ENCODE measurements at places on chromosomes 3 and 15.

DNA sequence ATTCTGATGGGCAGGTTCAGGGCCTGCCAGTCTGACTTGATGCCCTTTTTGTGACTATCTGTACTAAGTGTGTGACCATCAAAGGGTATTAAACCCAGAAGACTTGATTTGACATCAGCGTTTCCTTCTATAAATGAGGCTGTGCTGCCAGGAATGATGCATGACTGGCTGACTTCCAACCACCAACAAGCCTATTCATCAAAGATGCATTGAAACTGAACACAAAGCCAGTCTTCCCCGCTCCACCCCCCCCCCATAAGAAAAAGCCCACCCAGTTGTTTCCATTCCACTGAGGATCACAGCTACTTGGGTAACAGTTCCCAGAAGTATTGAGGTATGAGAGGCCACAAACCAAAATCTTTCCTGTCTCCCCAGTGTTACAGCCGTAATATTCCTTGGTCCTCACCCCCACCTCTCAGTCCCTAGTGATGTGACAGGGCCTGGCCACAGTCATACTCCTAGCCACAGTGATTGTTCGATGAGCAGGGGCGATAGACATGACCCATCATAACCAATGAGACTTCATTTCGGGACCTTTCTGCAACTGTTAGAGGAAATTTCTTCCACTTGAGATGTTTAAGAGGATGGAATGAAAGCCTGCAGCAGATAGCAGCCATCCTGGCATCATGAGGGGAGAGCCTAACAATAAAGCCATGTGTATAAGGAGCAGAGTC is 22.6 kb downstream of the SH3BP5 start:
- DNase-seq: no peak

DNA sequence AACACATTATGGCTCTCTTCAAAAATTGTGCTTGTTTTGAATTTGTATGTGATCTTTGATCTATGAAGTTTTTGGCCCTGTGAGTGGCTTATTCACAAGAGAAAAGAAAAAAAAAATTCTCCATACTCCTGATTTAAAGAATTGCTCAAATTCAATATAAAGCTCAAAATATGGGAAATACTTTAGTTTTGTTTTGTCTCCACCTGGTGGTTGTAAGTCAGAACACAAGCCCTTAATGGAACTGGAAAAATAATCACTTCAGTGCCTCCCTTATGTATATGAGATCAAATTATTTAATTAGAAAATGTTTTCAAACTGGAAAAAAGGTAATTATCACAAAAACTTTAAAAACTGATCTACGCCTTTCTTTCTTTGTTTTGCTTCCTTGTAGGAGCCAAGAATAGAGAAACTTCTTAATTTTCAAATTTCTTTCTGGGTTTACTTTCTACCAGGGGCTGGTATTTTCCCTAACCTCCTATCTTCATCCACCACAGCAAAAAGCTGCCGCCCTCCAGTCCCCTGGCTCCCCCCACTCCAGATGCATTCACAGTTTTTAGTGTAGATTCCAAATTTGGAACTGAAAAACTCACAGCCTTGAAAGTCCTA is 50.6 kb downstream of the SERP1 start:
- DNase-seq: peak; percentile 11

DNA sequence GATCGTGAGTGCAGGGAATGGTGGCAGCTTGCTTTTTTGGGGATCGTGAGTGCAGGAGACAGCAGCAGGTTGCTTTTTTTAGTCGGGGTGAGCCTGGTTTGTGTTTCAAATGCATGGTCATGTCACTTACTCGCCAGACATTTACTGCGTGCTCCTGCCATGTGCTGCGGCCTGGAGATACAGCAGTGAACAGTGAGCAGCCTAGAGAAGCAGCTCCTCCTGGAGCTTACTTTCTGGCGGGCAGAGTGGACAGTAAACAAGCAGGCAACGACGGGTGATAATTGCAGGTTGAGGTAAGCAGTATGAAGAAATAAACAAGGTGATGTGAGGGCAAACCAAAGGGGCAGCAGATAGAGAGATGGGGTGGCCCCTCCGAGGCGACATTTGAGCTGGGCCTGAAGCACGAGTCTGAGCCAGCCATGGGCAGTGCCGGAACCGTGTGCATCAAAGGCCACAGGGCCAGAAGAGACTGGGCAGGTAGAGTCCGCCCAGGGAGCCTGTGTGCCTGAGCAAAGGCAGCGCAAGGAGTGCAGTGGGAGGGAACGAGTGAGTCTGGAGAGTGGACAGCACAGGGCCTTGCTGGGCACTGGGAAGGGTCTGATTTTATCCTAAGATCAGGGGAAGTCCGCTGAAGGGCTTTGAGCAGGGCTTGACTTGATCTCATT is 57.3 kb upstream of the RASA2 start:
- DNase-seq: no peak

GRCh38 chr15:42367041-42367440 is 7.7 kb downstream of the CAPN3 start:
- no peak for DNase-seq

GRCh38 chr15:34952481-34952880 is 17.1 kb downstream of the AQR start:
- no peak for DNase-seq

All from NCI-H345 (cell line).